ENCODE measurements at places on chromosomes 2 and 18. TPM values are rescaled to one million over a fixed set of nuclear protein-coding genes. Genes with fewer than 3 reads are reported as not detected.

The EPHA4 gene
- 8.2 TPM for total RNA-seq

The APLF gene
- 9.7 TPM for total RNA-seq

The WDR43 gene
- 73.2 TPM for total RNA-seq

The PCARE gene
- not detected for total RNA-seq

DNA sequence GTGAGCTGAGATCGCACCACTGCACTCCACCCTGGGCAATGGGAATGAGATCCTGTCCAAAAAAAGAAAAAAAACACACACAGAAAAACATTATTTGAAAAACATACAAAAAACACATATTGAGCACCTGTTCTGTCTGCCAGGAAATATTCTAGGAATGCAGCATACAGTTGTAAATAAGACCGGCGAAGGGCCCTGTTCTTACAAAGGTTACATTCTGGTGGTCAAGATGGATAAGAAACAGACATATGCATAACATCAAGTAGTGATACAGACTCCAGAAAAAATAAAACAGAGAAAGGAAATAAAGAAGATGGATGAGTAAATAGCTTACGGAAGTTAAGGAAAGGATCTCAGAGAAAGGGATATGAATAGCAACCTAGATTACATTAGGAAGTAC, 159.8 kb downstream of the GALNT3 start:
- no peaks in the 10 kb centered on the region for H3K36me3 ChIP-seq
- DNase-seq = no peak
- no peaks in the 10 kb centered on the region for H3K27me3 ChIP-seq
- no peak overlapping the region for H3K27ac ChIP-seq
- peaks cover 4% of the 10 kb centered on the region for H3K4me1 ChIP-seq

DNA sequence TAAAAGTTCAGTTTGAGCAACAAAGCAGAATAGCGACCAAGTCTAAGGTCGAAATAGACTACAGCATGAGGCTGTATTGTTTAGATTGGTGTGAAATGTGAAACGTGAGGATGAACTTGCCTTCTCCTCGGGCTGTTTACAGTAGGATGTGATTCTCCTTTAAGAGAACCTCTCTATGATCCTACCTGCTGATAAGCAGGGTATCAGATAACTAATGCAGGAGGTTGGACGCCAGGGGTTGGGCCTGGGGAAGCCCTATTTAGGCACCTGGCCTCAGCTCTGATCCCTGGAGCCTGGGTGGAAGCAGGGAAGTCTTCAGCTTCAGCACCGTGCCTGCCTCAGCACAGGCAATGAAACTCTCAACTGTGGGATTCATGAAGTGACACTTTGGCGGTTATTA, 11.4 kb downstream of the CRYGD start:
- DNase-seq = no peak
- H3K36me3 ChIP-seq = no peaks in the 10 kb centered on the region
- no peaks in the 10 kb centered on the region for H3K27me3 ChIP-seq
- no peak overlapping the region for H3K27ac ChIP-seq
- H3K4me3 ChIP-seq = no peak overlapping the region
- H3K4me1 ChIP-seq = peaks cover 2% of the 10 kb centered on the region

GRCh38 chr2:5657231-5657630, 35.0 kb upstream of the SOX11 start:
- no peak overlapping the region for H3K27ac ChIP-seq
- no peaks in the 10 kb centered on the region for H3K36me3 ChIP-seq
- no peak for DNase-seq
- H3K4me3 ChIP-seq = no peak overlapping the region
- no peaks in the 10 kb centered on the region for H3K4me1 ChIP-seq

GRCh38 chr2:227054006-227054405, 110.0 kb downstream of the COL4A4 start:
- peaks cover 18% of the 10 kb centered on the region for H3K27me3 ChIP-seq
- H3K27ac ChIP-seq = no peak overlapping the region
- DNase-seq = no peak
- H3K4me1 ChIP-seq = no peaks in the 10 kb centered on the region
- no peaks in the 10 kb centered on the region for H3K36me3 ChIP-seq

- H3K4me3 ChIP-seq = no peak overlapping the region
- H3K4me1 ChIP-seq = peaks cover 3% of the 10 kb centered on the region
- H3K36me3 ChIP-seq = no peaks in the 10 kb centered on the region
- no peak overlapping the region for H3K27ac ChIP-seq
- no peak for DNase-seq
- peaks cover 5% of the 10 kb centered on the region for H3K27me3 ChIP-seq
These were observed 624.9 kb upstream of the FANCL start for GRCh38 chr2:58866040-58866439.

GRCh38 chr2:15448250-15448839, 112.8 kb downstream of the NBAS start:
- H3K36me3 ChIP-seq = peaks cover 24% of the 10 kb centered on the region
- H3K27ac ChIP-seq = no peak overlapping the region
- H3K4me1 ChIP-seq = peaks cover 1% of the 10 kb centered on the region
- H3K4me3 ChIP-seq = no peak overlapping the region

- H3K27ac ChIP-seq = no peak overlapping the region
- no peaks in the 10 kb centered on the region for H3K27me3 ChIP-seq
- H3K4me1 ChIP-seq = no peaks in the 10 kb centered on the region
- H3K4me3 ChIP-seq = no peak overlapping the region
- no peaks in the 10 kb centered on the region for H3K36me3 ChIP-seq
- DNase-seq = no peak
These were observed 280.2 kb downstream of the KCNJ3 start for GRCh38 chr2:154978710-154979109.

DNA sequence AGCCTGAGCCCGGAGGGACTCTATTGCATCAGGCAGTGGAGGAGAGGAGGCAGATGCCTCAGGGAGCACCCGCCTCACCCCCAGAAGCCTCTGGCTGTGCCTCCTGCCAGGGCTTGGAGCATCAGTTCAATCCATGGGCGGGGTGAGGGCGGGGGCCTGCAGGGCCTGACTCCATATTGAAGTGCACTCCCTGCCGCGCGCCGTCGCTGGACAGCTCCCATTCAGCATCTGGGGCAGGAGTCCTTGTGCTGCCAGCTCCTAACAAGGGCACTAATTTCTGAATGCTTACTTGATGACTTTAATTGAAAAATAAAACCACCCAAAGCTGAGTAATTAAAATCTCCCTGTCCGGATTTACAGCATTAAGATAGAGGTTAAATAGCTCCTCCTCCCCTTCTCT, 23.8 kb downstream of the C1QL2 start:
- DNase-seq = no peak
- H3K36me3 ChIP-seq = no peaks in the 10 kb centered on the region
- no peak overlapping the region for H3K27ac ChIP-seq
- peaks cover 17% of the 10 kb centered on the region for H3K27me3 ChIP-seq
- H3K4me1 ChIP-seq = no peaks in the 10 kb centered on the region

- H3K4me3 ChIP-seq = no peak overlapping the region
- no peak overlapping the region for H3K27ac ChIP-seq
- DNase-seq = no peak
These were observed 207.8 kb upstream of the SMAD2 start for GRCh38 chr18:48138210-48138609.
